NCI-H2171 (cell line): ENCODE measurements at places on chromosomes 4 and X.

- no peak for DNase-seq
Measured at GRCh38 chrX:10450959-10451355, 169.4 kb downstream of the MID1 start.

DNA sequence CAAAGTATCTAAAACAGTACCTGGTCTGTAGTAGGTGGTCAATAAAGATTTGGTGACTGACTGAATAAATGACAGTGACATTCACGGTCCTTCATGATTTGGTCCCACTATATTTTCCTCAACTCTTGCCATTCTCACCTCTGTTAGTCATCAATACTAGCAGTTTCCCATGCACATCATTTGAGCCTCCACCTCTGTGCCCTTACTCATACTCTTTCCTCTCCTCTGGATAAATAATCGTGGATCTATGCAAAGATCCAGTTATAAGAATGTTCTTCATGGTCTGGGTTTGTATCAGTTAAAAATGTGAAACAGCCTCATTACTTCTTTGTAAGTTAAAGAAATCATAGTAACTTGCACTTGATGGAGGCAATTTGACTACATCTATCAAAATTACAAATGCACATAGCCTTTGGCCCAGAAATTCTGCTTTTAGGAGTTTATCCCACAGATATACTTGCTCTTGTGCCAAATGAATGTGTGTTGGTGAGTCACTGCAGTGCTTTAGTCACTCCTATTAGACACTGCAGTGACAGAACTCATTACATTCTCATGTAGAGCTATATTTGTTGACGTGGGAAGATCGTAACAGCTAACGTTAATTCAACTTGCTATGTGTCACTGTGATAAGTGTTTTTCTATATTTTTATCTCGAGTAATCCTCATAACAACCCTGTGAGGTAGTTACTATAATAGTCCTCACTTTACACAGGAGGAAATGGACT, 121.9 kb upstream of the SMIM10 start:
- no peak for DNase-seq

DNA sequence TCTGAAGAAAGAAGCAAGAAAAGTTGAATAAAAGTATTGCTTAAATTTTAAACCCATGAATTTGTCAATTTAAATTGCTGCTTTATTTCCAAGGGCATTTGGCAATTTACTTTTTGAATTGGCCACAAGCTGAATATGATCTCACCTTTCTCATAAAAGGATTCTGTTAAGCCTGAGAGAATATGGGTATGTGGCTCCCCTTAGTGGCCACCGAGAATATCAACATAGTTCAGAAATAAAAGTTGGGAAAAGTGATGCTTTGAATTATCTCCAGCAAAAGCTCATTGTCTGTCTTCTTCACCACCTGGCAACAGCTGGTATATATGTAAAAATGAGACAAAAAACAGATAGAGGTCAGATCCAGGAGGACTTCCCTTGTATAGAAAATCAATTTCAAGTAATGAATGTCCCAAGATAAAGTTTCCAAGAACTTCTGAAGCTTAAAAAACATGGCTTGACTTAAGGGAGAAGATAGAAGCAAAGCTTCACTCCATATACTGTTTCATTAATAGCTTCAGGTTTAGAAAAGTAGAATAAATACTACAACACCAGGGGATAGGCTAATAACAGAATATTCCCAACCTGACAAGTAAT, 290.7 kb upstream of the FAM241A start:
- no peak for DNase-seq

DNA sequence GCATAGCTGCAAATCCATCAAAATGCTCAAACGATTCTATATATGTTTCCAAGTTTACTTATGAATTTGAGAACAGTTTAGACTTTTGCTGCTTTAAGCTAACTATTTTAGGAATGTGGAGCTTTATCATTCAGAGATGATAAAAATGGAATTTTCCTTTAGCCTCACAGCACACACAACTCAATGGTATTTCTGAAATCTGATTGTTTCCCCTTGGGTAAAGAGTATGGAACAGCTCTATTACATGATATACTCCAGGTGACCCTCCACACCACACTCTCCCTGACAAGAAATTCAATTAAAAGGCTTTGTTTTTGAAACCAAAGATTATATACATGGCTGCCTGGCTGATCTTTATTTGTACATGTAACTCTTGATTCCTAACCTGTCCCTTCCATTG, 120.0 kb downstream of the LUZP4 start:
- DNase-seq = no peak

- DNase-seq = no peak
Measured at GRCh38 chr4:7420661-7421040, 14.1 kb downstream of the PSAPL1 start.

- no peak for DNase-seq
Measured at GRCh38 chrX:36787752-36788151, 220.4 kb upstream of the FAM47C start.

DNA sequence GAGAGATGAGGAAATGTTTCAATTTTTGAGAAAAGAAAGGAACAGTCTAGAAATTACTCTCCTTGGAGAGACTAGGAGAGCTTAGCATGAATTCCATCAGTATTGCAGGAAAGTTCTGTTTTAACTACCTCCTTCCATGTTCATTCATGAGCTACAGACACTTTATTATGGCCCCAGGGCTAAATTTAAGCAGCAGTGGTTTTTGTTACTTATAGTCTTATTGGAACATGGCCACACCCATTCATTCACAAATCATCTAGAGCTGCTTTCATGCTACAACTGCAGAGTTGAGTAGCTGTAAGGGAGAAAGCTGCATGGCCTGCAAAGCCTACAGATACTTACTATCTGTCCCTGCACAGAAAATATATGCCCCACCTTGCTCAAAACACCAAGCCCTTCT, 81.7 kb downstream of the SHISA3 start:
- DNase-seq = no peak

DNA sequence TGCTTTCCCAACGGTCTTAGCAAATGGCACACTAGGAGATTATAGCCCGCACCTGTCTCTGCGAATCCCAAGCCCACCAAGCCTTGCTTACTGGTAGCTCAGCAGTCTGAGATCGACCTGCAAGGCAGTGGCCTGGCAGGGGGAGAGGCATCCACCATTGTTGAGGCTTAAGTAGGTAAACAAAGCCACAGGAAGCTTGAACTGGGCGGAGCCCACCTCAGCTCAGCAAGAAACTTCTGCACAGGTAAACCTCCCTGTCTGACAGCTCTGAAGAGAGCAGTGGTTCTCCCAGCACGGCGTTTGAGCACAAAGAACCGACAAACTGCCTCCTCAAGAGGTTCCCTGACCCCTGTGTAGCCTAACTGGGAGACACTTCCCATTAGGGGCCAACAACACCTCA, 42.8 kb downstream of the BRWD3 start:
- DNase-seq = no peak

DNA sequence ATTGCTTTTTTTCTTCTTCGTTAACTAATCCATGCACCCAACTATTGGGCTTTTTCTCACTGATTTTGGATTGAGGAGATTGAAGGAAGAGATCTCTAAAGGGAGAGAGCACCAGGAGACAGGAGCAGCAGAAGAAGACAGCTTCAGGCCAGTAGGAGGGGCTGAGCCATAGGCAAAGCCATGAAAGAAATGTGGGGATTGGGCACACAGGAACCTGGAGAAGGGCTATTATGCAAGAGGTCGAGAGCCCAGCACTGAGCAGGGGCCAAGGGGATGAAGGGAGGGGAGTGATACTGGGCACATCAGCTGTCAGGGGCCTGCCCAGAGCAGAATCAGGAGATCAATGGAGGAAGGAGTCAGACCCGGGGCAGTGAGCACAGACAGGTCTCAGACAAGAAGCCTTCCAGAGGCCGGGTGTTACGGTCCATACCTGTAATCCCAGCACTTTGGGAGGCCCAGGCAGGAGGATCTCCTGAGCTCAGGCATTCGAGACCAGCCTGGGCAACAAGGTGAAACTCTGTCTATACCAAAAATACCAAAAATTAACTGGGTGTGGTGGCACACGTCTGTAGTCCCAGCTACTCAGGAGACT, 140.9 kb downstream of the BCOR start:
- DNase-seq = no peak

GRCh38 chr4:1504595-1505500, 98.6 kb upstream of the NKX1-1 start:
- DNase-seq = no peak

- peak; percentile 8 for DNase-seq
Measured at GRCh38 chrX:48472851-48473703, 2.9 kb upstream of the FTSJ1 start.

DNA sequence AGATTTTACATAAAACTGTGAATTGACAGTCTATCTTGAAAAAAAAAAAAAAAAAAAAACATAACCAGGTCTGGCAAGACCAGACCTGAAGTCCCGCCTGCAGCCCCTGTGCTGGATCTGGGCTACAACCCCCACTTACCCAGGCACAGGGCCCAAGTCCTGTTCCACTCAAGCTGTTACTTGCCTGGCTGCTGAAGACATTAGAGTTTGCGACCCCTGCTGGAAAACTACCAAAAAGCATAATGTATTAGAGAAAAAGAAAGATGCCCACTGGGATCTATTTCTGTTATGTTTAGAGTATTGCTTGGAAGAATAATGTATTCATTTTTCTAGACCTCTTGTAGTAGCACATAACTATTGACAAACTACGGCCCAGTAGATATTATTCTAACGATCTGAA, 4.7 kb downstream of the HS3ST1 start:
- peak; percentile 44 for DNase-seq

- peak; percentile 0 for DNase-seq
Measured at GRCh38 chr4:25128671-25129070, 31.6 kb downstream of the SEPSECS start.

GRCh38 chrX:44456685-44457084, 86.0 kb downstream of the FUNDC1 start:
- no peak for DNase-seq

GRCh38 chr4:17077105-17077504, 178.7 kb upstream of the LDB2 start:
- DNase-seq = no peak

- no peak for DNase-seq
Measured at GRCh38 chrX:119008110-119008744, 33.8 kb downstream of the LONRF3 start.

GRCh38 chr4:178738026-178738425, 1295.8 kb upstream of the AGA start:
- no peak for DNase-seq

- DNase-seq = no peak
Measured at GRCh38 chr4:23881052-23881501, 8.8 kb downstream of the PPARGC1A start.

GRCh38 chrX:76520273-76521054, 93.0 kb downstream of the MAGEE1 start:
- DNase-seq = no peak

- no peak for DNase-seq
Measured at GRCh38 chr4:87150498-87151261, 69.7 kb downstream of the KLHL8 start.

DNA sequence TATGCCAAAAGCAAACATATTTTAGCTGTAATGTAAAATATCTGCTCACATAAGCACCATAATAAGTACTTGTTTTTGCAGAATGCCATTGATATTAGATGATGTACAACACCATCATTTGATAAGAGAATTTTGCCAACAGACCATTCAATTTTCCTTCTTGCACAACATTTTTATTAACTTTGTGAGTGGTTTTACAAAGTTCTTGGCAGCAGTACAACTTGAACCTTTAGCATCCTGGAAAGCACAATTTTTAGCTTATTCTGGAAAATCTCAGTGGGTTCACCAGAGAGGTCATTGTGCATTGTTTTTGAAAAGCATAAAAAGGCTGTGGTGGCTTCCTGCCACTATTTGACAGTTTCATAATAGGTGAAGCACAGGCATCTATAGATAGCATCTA, 26.4 kb upstream of the REPS2 start:
- DNase-seq = no peak

DNA sequence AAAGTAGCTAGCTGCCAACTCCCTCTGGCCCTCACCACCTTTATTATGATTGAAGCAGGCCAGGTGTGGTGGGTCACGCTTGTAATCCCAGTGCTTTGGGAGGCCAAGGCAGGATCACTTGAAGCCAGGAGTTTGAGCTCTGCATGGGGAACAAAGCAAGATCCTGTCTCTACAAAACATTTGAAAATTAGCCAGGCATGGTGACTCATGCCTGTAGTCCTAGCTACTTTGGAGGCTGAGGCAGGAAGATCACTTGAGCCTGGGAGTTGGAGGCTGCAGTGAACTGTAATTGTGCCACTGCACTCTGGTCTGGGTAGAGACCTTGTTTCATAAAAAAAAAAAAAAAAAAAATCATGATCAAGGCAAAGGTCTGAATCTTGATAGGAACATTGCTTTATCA, 467.0 kb upstream of the DIPK2B start:
- no peak for DNase-seq

GRCh38 chr4:26821677-26822503, 38.8 kb upstream of the STIM2 start:
- no peak for DNase-seq
